ENCODE measurements at places on chromosomes 13 and 19.

DNA sequence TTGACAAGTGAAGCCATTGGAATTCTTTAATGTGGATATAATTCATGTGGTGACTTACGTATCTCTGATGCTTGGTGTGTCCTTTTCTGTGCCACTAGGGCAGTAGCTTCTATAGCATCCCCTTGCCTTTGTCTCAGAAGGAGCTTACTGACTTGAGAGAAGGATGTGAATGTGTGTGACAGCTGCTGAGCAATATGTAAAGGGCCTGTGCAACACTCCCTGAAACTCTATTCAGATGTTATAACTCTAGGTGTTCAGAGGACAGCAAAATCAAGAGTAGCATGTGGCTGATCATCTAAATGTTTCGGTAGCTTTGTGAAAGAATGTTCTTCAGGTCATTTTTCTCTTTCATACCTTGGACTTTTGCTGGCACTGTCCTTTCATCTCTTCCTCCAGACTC is 189.5 kb downstream of the LMO7 start:
- DNase-seq, result no peak

DNA sequence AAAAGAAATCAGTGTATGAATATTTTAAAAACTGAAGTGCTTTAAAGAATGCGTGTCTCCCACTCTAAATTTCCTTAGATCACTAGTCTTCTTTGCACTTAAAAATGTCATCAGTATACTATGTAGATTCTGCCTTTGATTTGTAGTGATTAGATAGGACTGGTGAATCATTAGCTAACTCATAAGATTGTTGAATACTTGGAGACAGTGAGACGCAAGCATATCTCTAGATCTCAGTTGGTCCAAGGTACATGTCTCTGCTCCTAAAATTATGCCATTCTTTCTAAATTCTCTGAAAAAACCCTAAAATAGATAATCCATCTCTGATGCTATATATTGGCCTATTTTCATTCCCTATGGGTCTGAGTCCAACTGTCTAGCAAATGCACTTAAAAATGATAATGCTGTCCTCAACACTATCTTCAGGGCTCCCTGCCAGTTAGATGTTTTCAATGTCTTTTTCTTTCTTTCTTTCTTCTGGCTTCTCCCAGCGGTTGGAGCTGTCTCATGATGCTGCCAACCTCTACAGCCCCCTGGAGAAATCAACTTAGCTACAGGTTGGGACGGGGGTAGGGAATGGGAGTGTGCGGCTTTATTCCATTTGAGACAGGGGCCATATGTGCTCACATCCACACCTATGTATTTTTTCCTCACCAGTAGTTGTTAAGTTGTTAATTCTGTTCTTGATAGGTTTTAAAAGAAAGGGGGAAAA is 301.0 kb downstream of the NDFIP2 start:
- no peak for DNase-seq

DNA sequence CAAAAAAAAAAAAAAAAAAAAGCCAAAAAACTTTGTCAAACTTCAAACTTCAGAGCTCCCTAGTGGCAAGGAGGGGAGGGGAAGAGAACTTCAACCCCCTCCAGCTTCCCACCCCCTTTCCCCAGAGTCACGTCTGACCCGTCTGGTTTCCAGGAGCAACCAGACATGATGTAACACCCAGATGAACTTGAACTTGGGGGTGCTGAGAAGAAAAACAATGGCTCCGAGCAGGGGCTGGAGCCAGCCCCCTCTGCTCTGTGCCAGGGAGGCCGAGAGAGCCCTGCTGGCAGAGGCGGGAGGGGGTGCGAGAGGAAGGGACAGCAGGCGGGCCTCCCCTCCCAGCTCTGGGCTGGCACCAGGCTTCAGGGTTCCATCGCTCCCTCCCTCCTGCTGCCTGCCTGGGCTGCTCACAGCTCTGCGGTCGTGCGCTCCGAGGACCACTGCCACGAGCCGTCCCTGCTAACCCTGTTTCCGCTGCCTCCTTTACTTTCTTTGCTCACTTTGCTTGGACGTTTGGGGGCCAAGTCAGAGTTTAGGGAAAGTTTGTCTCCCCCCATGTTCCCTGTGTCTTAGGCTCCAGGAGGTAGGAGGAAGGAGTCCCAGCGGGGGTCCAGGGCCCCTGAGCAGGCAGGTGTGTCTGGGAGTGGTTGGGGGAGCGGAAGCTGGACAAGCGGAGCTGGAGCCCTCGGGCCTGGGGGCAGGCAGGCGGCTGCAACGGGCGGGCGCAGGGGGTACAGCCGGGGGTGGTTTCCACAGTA is 11.1 kb downstream of the LYL1 start:
- no peak for DNase-seq

- DNase-seq, result no peak
These were observed 18.2 kb upstream of the COMP start for GRCh38 chr19:18809149-18809868.

DNA sequence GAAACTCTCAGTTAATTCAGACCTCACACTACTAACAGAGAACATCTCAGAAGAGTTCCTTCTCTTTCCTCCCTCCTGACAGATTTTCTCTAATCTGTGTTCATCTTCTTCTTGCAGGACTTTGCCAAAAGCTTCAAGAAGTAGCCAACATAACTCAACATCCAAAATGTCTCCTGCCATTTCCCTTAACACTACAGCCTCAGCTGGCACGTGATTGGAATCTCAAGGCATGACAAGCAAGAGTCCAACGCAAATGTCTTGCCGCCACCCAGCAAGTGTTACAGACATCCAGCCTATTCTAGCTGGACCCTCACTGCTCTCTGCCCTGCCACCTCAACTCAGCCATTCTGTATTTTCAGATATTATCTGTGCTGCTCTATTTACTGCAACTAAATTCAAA is 135.1 kb downstream of the DNAJC15 start:
- DNase-seq, result no peak

GRCh38 chr13:33410619-33411018 is 125.1 kb upstream of the STARD13 start:
- DNase-seq, result no peak

DNA sequence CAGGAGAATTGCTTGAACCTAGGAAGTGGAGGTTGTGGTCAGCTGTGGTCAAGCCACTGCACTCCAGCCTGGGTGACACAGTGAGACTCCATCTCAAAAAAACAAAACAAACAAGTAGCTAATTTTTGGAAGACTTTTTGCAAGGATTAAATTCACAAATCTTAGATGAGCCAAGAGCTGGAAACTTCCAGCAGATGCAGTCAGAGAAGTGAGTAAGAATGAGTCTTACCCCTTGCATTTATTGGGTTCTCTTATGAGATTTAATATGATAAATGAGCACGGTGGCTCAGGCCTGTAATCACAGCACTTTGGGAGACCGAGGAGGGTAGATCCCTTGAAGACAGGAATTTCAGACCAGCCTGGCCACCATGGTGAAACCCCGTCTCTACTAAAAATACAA is 44.9 kb upstream of the NBEA start:
- DNase-seq, result no peak

DNA sequence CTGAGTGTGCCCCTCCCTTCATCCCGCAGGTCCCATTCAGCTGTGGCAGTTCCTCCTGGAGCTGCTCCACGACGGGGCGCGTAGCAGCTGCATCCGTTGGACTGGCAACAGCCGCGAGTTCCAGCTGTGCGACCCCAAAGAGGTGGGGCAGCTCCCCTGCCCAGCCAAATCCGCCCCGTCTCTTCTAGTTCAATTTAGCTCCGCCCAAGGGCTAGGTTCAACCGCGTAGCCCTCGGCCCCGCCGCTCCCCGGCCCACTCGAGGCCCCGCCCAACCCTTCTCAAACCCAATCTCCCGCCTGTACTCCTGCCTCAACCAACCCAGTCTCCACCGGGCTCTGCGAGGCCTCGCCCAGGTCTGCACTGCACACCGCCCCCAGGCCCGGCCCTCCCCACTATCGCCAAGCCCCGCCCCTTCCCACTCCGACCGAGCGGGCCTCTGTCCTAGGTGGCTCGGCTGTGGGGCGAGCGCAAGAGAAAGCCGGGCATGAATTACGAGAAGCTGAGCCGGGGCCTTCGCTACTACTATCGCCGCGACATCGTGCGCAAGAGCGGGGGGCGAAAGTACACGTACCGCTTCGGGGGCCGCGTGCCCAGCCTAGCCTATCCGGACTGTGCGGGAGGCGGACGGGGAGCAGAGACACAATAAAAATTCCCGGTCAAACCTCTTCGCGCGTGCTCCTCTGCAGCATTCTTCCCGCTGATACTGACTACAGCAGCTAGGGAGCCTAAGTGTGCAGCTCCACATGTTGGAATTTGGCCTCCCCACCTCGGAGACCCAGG is 2.9 kb downstream of the ETV2 start:
- DNase-seq, result peak; percentile 86

GRCh38 chr19:53898166-53898565 is 10.9 kb upstream of the CACNG7 start:
- DNase-seq, result no peak

GRCh38 chr13:89565476-89566100 is 1781.9 kb upstream of the MIR17HG start:
- DNase-seq, result no peak

- DNase-seq, result no peak
These were observed 111.4 kb downstream of the ZAR1L start for GRCh38 chr13:32203736-32204135.

GRCh38 chr13:112940236-112940635 is 28.8 kb upstream of the MCF2L start:
- no peak for DNase-seq

DNA sequence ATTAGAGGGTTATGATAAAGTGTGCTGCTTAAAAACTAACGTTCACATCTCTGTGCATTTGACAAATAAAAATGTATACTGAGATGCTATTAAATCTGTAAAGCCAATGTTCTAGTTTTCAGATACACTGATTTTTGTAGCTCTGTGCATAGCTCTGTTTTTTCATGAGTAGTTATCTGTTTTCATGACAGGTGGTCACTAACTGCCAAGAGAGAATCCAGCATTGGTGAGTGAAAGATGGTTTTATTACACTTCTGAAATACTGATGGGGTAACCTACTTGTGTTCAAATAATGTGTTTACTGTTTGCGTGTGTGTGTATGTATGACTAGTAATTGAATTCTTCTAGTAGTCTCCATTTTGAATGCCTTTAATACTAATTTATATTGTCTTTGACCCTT is 29.0 kb downstream of the URI1 start:
- no peak for DNase-seq

Data from left kidney (tissue), 8 donors.